Activated naive CD8-positive, alpha-beta T cell treated with anti-CD3 and anti-CD28 coated beads for 36 hours (primary cell): ENCODE measurements at places on chromosomes 12 and 14. TPM values are rescaled to one million over a fixed set of nuclear protein-coding genes. Genes with fewer than 3 reads are reported as not detected.

DNA sequence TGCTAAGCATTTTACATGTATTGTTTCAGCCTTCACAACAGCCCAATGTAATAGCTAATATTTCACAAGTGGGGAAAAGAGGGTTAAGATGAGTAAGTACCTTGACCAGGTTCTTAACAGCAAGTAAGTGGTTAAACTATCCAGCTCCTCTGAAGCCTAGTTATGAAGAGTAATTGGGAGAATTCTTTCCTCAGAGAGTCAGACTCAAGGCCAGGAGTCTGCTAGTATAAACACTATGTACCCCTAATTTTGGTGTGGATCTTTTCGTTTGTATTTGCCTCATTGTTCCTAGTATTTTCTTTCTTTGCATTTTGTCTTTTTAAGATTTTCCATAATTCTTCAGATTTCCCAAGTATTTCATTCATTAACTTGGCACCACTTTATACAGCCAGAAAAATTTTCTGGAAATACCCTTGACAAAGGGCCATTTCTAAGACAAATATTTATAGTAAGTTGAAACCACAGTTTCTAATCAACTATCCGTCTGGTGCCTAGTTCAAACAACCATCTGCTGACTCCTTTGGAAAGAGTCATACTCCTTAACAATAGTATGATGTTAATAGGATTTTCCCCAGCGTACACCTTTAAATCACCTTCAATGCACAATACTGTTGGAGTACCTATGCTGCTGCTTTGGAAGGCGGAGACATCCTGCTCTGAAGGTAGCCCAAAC, 81.2 kb downstream of the SCAF11 start:
- DNase-seq, result no peak

- DNase-seq, result no peak
These were observed 10.3 kb upstream of the SERPINA3 start for GRCh38 chr14:94601884-94602391.

The SLC5A8 gene
- not detected for total RNA-seq

DNA sequence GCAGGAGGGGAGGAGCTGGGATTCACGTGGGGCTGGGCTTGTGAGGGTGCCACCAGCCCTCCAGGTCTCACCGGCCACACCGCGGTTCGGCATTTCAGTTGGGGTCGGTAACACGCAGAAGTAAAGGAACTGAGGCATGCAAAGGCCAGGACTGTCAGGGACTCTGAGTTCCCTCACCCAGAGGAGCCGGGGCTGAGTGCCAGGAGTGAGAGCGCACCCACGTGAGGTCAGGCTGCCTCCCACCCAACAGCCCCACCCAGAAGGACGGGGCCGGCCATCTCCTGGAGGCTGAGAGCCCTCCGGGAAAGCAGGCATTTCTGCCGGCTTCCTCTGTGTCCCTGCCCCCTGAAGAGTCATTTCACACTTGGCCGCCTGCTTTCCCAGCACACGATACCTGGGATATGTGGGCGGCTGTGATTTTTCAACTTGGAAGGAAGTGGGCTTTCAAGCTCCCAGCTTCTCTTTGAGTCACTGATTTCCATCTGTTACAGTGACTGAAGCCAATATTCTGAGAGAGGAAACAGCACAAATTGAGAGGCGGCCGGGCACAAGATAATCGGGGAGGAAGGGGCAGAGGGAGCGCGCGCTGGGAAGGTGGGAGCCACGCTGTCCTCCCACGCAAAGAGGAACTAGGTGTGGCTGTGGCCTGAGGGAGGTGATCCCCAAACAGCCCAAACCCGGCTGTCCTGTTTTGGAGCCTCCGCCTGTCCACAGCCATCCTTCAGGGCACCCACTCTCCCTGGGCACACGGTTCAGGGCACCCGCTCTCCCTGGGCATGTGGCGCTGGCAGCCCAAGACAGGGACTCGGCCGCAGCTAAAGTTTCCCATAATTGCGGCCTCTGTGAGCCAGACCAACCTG, 19.0 kb downstream of the GALNT9 start:
- no peak for DNase-seq

DNA sequence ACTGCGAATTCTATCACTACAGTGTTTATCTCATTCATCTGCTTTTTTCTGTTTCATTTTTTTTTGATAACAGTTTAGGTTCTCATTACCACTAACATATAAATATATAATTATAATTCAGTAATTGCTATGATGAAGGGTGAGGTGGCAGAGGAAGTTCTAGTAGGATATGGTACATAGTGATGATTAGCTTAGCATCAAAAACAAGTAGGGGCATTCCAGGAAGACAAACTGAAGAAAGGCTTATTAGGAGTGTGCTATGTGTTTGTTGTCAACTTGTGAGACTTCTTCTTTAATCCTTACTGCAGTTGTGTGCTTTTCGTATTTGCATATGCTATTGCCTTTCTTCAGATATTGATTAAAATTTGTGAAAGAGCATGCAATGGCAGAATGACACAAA, 20.6 kb downstream of the FUT8 start:
- DNase-seq, result no peak

- DNase-seq, result no peak
These were observed 37.6 kb downstream of the CD9 start for GRCh38 chr12:6237830-6238229.

DNA sequence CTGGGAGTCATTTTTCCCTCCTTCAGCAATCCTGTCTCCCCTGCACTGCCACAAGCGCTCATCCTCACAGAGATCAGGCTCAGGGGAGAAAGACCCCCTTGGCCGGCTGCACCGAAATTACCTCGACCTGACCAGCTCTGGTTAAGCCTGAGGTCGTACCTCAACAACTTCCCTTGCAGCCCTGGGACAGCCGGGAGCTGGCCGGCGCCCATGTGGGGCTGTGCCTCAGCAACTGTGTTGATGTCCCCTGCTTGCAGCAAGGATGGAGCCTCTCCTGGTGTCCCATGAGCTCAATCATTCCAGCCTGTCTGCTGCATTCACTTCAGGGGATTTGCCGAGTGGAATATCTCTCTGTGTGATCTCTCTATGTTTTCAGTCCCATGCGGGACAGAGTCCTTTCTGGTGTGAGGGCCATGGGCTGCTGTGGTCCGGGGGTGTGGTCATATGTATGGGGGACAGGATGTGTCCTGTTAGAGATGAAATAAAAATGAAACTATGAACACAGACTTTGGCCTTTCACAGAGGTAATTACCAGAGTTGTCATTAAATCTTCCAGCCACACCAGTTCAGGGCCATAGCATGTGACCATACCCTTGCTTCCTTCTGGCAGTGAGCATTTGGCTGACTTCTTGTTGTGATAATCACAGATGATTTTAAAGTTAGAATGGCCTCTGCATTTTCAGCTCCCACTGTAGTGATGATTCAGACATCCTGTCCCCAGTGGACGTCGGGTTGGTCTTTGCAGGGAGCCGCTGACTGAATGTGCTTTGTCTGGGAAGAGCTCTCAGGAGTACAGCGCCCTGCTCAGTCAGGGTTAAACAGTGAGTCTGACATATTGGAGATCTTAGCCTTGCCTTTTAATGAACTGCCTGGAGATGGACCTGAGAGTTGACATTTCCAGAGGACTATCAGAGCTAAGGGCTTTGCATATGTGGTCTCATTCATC, 405.9 kb downstream of the AACS start:
- DNase-seq, result no peak

GRCh38 chr14:88209273-88209672, 113.8 kb downstream of the KCNK10 start:
- no peak for DNase-seq
